ENCODE measurements at places on chromosomes 13 and 19.
A peak's percentile ranks its signal among the peaks of the same experiment; 100 is the strongest.

- peak; percentile 58 for DNase-seq
Measured at GRCh38 chr19:54418030-54418929, 3.0 kb downstream of the TTYH1 start.

- no peak for DNase-seq
Measured at GRCh38 chr13:40316301-40316700, 350.1 kb downstream of the FOXO1 start.

DNA sequence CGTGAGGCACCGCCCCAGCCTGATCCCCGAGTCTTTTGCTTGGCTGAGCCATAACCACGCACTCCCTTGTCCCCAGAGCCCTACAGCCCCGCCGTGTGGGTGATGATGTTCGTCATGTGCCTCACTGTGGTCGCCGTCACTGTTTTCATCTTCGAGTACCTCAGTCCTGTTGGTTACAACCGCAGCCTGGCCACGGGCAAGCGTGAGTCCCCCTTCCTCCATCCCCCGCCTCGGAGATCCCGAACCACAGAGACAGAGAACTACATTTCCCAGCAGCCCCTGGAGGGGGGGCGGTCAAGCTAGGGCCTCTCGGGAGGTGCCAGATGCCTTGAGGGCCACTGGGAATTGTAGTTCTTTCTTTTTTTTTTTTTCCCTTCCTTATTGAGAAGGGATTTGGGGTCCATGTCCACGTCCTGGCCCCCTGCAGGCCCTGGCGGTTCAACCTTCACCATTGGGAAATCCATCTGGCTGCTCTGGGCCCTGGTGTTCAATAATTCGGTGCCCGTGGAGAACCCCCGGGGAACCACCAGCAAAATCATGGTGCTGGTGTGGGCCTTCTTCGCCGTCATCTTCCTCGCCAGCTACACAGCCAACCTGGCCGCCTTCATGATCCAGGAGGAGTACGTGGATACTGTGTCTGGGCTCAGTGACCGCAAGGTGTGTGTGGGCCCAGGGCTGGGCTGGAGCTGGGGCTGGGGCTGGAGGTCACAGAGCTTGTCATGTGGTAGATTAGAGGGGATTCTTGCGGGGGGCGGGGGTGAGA lies 25.9 kb downstream of the GRIN2D start:
- DNase-seq, result peak; percentile 56

DNA sequence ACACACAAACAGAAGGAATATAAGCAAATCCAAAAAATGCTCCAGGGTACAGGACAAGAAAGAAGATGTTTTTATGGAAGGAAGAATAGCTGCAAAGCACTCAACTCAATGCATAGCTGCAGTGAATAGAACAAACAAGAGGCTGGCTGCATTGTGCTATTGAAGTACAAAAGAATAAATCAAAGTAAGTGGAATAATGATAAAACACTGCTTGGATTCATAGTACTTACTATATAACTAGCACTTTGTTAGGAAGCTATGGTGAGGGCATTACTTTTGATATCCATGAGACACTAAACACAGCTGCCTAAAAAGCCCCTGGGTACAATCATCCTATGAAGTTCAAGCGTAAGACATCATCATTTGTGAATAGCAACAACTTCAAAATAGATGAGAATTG lies 350.1 kb downstream of the PCDH9 start:
- no peak for DNase-seq

DNA sequence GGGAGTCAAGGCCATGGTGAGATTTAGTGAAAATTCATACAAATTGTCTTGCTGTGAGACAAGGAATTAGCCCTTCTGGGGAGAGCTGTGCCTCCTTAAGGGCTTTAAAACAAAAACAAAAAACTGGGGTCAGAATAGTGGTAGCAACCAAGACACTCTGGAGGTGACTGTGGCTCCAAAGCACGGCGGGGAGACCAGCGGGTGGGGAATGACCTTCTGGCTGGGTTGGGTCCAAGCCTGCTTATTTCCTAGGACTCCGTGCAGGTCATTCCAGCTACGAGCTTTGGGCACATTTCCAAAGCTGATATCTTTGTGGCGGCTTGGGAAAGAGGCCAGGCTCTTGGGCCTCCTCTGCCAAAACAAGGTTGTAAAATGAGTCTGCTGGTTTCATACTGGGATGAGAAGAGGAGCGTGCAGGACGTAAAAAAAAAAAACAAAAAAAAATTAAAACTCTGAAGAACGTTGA lies 348.3 kb downstream of the UQCRFS1 start:
- DNase-seq, result no peak

- DNase-seq, result peak; percentile 62
Measured at GRCh38 chr19:54077334-54077733, 3.8 kb downstream of the TARM1 start.

DNA sequence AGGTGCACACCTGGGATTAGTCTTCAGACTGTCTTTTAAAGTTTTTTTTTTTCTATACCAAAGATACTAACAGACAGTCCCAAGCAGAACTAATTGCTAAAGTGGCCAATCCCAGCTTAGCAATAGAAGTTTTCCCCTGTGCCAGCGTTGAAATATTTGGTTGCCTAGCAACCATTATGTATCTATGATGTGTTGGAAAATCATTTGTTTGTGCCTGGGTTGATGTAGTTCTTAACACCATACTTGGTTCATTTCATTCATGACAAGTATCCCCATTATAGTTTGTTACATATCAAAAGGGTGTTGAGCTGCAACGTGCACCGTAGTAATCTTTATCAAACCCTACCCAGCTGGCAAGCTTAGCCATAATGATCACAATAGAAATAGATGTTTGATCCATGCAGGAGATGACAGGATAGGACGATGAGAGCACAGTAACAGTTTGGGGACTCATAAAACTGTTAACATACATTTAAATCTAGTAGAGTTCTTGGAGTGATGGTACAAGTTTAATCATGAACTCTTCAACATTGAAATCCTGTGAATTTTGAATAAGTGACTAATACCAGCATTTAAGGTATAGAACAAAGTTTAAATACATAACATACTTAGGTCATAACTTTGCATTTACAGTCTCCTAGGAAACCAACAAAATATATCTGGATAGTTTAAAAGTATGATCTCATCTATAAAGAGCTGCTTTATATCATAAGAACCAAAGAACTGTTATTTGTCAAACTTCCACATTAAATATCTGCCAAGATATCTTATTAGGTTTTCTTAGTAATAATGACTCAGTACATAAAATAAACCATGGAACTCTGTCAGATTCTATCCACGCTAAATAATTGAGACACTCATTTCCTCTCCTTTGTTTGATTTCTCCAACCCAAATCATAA lies 73.4 kb downstream of the MBNL2 start:
- no peak for DNase-seq

GRCh38 chr19:3644351-3645066 lies 17.9 kb upstream of the CACTIN start:
- DNase-seq, result no peak

DNA sequence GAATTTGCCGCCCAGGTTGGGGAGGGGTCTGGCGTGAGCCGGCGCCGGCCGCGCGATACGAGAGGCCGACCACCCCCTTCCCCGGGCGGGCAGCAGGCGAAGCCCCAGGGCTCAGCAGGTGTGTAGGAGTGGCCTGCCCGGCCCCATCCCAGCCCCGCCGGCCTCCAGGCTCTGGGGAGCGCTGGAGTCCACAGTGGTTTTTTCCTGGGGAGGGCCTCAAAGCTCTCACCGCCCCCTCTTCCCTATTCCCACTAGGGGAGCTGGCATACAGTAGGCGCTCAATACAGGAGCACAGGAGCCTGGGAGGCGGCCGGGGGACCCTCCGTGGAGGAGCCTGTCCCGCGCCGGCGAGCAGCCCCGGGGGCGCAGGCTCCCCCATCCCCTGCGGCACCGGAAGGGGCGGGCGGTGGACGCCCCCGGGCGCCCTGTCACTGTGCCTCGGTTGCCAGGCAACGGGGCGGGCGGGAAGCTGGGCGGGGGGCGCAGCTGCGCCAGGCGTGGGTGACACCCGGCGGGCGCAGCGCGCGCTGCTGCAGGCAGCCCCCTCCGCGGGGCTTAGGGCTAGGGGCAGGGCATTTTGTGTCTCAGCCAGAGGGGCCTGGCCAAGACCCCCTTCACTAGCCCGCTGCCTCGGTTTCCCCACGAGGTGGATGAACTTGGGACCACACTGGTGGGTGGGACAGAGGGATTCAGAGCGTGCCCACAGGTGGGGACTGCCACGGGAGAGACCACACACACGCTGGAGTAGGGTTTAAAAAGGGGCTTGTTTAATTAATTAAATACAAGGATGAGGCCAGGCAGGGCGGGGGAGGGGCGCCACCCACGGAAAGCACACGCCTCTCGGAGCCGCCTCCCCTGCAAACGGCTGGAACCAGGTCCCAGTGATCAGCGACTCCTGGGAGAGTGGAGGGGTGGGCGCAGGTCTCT lies 3.6 kb upstream of the REXO1 start:
- no peak for DNase-seq

- DNase-seq, result no peak
Measured at GRCh38 chr19:18713550-18714117, 30.2 kb downstream of the CRTC1 start.

GRCh38 chr19:28847468-28847867 lies 365.5 kb downstream of the UQCRFS1 start:
- DNase-seq, result no peak

DNA sequence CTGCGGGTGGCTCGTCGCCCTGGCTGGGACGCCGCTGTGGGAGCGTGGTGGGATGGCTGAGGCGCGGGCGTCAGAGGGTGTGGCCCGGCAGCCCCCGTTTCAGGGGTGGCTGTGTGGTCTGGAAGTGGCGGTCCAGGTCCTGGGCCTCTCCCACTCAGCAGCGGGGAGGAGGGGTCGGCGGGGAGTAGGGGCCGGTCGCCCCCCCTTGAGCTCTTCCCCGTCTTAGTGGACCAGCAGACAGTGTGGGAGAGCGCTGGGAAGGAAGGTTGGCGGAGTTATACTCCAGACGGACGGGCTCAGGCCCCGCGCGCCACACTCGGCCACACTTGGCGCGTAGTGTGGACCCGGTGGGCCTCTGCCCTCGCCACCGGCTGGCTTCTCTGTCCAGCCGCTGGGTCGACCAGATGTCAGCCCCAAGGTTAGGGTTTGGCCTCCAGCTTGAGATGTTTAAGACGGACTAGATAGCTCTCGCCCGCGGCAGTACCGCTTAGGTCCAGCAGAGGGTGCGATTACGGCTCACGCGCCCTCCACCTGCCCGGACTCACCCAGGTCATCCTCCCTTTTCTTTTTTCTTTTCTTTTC lies 21.7 kb upstream of the ZNF429 start:
- no peak for DNase-seq

GRCh38 chr19:57441979-57442752 lies 7.0 kb downstream of the ZNF749 start:
- no peak for DNase-seq

DNA sequence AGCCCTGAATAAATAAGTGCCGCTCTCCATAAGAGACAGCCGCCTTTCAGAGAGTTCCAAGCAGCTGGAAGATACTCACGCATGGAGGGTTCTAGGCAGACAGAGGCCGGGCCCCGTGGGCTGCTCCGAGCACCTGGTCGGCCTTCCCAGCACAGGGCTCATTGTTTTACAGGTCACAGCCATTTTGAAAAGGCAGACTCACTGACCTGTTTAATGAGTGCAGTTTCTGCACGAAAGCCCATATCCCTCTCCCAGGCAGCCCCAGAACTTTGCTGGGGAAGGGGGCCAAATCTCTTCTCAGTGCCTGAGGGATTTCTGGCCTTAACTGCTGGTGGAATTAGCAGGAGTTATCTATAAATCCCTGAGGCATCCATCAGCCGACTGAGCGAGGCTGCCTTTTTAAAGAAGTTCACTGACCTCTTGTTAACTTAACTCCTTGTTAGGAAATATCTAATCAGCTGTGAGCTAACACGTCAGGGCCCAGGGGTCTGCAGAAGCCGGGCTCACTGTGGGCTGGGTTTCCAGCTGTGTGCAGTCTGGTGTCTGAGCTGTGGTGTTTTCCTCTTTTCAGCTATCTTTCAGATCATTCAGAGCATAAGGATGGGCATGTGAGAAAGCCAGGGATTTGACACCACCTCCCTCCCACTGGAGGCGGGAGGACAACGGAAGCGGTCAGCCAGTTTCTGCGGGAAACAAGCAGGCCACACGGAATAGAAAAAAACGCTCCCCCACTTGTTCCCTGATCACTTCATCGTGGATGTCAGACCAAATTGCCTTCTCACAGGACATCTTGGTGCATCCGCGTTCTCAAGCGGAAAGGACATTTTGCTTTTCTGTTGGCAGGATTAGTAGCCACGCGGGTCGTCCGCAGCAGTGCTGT lies 23.3 kb downstream of the SERP2 start:
- peak; percentile 80 for DNase-seq

GRCh38 chr13:36839281-36839680 lies 20.3 kb downstream of the RFXAP start:
- DNase-seq, result no peak

DNA sequence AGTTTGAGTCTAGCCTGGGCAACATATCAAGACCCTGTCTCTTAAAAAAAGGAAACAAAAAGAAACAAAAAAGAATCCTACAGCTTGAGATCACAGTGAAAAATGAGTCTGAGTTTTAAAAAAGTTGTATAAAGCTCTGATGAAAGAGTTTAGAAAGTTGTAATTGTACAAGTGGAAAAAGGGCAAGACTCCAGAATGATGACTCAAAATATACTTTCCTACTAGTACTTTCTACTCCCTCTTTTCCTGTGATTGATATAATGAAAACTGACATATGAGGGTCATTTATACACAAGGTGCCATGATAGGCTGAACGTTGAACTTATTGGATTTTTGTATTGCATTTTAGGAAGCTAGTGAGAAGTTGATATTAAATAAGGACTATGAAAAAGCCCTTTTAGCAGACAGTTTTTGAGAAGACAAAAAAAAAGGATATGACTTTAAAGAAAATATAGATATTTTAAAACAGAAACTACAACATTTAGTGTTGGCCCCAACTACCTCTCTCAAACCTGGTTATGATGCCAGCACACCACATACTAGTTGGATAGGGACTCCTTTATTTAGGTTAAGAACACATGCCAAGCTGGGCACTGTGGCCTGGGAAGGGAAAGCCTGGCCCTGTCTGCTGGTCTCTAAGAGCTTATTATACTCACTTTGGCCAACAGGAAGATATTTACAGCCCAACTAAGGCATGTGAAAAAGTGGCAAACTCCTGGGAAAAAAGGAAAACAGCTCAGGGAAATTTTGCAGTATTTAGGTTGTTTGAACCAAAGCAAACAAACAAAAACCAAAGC lies 116.6 kb downstream of the KL start:
- DNase-seq, result no peak

- no peak for DNase-seq
Measured at GRCh38 chr19:46015687-46016425, 7.0 kb downstream of the PGLYRP1 start.

- DNase-seq, result no peak
Measured at GRCh38 chr19:18980432-18981020, 39.5 kb upstream of the HOMER3 start.

Data from OCI-M1 (cell line).